ENCODE measurements at places on chromosomes 13 and 19. TPM values are rescaled to one million over a fixed set of nuclear protein-coding genes. Genes with fewer than 3 reads are reported as not detected.
A peak's percentile ranks its signal among the peaks of the same experiment; 100 is the strongest.

ZNF284 gene
- 1.7 TPM for total RNA-seq

FCAR gene
- total RNA-seq, result not detected

GRCh38 chr19:18170714-18171255 lies 2.8 kb upstream of the IFI30 start:
- DNase-seq, result no peak

DNA sequence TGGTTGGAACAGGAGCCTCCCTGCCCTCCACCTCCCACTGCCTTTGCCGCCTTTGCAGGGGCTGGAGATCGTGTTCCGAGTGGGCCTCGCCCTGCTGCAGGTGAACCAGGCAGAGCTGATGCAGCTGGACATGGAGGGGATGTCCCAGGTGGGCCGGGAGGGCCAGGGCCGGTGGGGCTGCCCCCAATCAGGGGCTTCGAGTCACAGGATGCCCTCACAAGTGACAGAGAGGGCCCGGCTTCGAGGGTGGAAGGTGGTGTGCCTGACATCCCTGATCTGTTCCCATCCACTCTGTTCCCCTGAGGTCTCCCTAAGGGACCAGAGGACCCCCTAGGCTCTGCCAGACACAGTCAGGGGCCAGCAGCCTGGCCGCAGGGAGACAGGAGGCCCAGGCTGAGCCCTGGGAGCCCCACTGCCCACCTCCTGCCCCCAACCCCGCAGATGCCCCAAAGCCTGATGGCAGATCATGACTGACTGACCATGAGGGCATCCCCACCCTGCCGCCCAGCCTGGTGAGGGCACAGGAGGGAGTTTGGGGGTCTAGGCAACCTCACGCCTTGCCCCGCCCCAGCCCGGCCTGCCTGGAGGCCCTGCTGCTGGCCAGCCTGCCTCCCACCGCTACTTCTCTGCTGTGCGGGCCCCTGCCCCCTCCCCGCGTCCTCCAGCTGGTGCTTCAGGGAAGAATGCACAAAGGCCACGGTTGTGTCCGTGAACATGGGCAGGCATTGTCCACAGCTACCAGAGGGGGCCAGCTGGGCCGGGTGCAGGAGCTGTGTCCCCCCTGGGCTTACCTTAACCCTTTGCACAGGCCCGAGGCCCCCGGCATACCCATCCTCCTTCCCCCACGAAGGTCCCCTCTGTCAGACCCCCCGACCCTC lies 21.8 kb downstream of the EVI5L start:
- no peak for DNase-seq

GRCh38 chr13:19601749-19602725 lies 31.4 kb upstream of the MPHOSPH8 start:
- peak; percentile 64 for DNase-seq

DNA sequence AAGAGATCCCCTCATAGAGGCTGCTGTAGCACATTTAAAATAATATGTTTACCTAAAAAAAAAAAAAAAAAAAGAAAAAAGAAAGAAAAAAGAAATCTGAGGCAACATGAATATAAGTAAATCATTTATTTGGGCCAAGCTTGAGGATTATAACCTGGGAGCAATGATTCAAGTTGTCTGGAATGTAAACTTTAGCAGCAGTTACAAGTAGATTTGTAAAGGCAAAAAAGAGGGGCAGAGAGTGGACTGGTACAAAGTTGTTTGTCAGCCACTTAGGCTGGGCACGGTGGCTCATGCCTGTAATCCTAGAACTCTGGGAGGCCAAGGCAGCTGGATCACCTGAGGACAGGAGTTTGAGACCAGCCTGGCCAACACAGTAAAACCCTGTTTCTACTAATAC lies 11.3 kb downstream of the ZNF43 start:
- DNase-seq, result no peak
